ENCODE measurements at places on chromosomes 4 and X.

DNA sequence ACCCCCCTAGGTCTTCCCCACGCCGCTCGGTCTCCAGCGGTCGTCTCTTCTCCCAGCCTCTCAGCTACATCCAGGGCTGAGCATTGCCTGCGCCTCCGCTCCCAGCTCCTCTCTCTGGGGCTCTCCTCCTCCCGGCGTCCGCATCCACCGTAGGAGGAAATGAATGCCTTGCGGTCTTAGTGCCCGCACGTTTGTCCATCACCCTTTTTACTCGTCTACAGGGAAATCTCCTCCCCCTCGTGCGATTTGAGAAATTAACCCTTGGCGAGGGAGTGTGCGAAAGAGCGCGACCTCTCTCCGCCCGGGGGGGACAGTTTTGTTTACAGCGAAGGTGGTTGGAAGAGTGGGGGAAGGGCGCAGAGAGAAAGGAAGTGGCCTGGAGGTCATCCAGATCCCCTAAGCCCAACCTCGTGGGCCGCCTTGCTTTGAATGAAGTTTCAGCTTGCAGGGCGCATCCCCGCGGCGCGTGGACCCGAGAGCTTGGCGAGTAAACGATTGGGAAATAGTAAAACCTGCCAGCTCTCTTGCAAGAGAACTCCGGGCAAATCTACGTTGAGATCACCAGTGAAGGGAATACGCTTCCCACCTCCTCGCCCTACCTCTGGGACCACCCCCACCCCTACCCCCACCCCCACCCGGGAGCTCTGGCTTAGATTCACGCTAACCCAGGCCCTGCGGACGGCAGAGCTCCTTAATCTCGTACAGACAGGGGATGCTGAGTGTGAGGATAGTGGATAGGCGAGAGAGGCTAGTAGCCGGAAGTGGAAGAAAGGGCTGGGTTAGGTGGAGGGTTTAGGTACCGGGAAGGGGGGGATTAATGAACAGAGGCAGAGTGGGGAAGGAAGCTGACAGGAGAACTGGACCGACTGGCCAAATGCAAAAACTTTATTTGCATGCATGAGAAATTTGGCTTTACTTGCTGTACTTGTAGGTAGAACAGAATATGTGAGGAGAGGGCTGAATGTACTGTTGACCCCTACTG lies at the start of gene ELOVL6:
TSS of gene ELOVL6 (minus strand) at position 181 of the 982 bp plus-strand sequence. CDS start 280 bp downstream, outside the sequence.
- peak; percentile 19 for DNase-seq

GRCh38 chrX:72133851-72134546 lies 2.3 kb upstream of the RTL5 start:
- DNase-seq = no peak

- DNase-seq = no peak
These were observed 49.7 kb downstream of the MID1IP1 start for GRCh38 chrX:38850807-38851544.

DNA sequence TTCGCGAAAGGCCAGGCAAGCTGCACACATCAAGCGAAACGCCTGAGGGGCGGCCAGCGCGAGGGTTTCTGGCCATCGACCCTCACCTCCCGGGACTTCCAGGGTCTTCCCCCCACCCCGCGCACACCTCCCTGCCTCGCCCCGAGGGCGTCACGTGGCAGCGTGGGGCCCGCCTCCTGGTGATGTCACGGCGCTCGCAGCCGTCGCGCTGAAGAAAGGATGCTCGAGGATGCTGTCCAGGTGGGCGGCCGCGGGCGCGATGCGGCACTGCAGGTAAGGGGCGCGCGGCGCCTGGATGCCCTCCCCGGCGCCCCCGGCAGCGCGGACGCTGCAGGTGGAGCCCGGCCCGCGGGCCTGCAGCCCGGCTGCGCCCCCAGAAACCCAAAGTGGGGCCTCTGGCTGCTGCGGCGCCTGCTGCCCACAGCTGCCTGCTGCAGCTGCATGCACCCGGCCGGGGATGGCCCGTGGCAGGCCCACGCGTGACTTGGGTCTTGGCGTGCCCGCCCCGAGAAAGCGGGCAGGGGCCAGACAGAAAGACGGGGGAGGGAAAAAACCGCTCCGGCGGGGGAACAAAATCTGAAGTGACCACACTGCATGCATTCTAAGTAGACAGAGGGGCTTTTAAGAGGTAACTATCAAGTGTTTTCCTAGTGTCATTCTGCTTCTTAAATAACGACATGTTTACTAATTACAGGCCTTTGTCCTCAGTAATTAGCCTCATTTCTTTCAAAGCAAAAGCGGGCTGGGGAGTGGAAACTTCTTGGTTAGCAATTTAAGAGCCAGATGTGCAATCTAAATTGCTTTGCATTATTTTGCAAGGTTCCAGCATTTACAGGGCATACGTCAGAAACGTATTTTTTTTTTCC lies 1.7 kb downstream of the CLCN4 start:
- peak; percentile 6 for DNase-seq

DNA sequence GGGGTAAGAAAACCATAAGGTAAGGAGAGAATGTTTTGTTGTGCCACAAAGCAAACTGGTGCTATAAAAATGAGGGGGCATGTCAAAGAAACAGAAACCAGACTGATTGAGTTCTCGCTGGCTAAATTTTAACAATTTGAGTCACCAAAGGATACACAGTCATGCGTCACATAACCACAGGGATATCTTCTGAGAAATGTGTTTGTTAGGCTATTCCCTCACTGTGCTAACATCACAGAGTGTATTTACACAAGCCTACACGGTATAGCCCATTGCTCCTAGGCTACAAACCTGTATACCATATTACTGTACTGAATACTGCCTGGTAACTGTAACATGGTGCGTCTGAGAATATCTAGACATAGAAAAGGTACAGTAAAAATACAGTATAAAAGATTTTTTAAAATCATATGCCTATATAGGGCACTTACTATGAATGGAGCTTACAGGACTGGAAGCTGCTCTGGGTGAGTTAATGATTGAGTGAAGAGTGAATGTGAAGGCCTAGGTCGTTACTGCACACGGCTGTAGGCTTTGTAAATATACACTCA lies 50.1 kb downstream of the FBXW7 start:
- no peak for DNase-seq

DNA sequence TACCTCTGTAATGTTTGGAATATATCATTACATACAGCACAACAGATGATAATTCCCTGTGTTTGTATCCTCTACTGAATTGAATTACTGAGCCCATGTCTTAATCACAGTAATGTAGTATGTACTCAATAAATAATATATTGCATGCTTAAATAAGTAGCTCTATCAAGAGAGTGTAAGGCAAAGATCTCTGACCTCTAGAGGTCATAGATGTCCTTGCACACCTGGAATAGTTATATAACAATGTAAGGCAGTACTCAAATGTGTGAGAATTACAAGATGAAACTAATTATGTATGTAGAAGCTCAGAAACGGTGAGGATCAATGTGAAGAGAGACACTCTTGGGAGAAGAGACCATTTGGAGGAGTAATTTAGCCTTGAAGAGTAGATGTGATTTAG lies 14.3 kb upstream of the GCNA start:
- no peak for DNase-seq

DNA sequence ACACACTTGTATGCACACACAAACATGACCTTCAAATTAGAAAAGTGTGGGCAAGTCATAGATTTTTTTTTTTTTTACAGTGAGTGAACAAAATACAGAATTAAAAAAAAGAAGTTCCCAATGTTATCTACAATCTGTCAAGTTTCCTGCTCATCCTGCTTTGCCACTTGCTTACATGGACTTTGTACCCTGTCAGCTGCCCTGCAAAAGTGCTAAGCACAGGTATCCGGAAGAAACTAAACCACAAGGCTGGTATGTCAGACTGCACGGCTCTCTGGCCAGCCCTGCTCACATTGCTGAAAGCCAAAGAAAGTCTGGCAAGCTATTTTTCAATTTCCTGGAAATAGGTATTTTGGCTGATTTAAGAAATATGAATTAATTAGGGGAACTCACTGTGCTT lies 38.9 kb upstream of the BCLAF3 start:
- no peak for DNase-seq

- DNase-seq = no peak
These were observed 890 bp downstream of the DCAF16 start for GRCh38 chr4:17809667-17810066.

DNA sequence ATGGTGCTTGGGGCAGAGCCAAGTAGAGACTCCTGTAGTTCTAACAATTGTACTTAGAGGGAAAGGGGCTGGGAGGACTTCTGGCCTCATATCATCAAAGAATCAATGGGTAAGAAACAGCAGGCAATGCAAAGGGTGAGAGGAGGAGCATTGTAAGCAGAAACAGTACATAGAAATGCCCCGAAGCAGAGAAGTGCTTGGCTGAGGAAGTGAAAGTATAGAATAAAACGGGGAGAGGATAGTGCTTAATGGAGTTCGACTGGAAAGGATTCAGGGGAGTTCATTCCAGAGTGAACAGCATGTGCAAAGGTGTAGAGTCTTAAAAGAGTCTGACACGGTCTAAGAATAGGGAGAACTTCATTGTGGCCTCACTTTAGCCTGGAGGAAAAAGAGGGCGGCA lies 103.0 kb downstream of the SYNPO2 start:
- DNase-seq = no peak

DNA sequence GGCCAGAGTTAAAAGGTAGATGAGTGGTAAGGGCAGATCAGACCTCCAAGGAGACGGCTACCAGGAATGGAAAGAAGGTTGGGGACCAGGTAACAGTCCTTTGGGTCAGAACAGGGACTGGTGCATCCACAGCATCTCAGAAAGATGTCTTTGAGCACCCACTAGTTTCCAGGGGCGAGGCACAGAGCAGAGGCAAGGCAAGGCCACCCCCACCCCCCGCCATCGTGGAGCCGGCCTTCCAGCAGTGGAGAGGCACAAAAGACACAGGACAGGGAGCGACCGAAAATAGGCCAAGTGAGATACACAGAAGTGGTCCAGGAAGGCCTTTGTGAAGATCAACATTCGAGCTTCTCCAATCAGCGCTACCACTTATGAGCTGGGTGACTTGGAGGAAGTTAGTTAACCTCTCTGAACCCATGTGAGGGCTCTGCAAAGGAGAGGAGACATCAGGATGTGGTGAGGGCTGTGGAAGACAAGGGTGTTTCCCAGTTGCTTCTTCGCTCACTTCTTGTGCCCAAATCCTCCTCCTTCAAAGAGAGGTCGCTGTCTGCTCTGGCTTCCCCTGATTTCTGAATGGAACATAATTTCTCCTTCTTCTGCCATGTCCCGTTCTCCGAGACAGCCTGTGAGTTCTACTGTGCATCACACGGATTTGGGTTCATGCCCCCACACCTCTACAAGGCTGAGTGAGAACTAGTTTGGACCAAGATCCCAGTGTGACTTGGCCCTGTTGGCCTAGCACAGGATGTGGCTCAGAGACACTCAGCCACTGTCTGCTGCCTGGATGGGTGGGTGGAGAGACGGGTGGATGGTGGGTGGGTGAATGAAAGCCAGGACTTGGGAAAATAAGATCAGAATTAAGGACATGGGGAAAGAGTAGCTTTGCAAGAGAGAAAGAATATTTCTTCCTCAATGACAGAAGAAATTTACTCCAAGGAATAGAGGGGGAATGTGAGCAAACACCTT lies 16.7 kb upstream of the MSX1 start:
- DNase-seq = no peak

DNA sequence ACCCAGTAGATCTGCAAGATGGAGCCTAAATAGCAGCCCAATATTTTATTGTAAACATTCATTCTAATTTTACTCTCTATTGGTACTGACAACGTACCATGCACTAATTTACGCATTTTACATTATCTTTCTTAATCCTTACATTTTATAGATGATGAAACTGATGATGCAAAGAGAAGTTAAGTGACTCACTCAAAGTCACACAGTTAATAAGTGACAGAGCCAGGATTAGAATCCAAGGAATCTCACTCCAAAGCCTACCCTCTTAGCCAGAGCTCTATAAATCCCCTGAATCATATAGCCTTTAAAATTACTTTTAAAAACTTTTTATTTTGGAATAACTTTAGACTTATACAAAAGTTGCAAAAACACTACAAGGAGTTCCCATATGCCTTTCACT lies 37.6 kb downstream of the PHKA1 start:
- no peak for DNase-seq

Measured in activated naive CD4-positive, alpha-beta T cell treated with anti-CD3 and anti-CD28 coated beads, Interleukin-2, amount 50 U/mL, for 72 hours (primary cell).